ELF-1 (cell line): ENCODE measurements at places on chromosomes 3 and 15.
A peak's percentile ranks its signal among the peaks of the same experiment; 100 is the strongest.

DNA sequence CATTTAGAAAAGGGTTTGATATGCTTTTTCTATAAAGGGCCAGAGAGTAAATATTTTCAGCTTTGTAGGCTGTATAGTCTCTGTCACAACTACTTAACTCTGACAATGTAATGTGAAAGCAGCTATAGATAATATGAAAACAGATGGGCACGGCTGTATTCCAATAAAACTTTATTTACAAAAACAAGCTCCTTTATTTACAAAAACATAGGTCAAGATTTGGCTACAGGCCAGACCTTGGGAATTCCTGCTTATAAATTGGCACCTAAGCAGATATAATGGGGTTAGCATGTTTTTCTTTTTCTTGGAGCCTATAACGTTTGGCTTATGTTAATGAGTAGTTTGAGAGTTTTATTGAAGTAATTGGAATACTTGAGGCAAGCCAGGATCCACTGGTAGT, 119.4 kb upstream of the CGNL1 start:
- DNase-seq = no peak

DNA sequence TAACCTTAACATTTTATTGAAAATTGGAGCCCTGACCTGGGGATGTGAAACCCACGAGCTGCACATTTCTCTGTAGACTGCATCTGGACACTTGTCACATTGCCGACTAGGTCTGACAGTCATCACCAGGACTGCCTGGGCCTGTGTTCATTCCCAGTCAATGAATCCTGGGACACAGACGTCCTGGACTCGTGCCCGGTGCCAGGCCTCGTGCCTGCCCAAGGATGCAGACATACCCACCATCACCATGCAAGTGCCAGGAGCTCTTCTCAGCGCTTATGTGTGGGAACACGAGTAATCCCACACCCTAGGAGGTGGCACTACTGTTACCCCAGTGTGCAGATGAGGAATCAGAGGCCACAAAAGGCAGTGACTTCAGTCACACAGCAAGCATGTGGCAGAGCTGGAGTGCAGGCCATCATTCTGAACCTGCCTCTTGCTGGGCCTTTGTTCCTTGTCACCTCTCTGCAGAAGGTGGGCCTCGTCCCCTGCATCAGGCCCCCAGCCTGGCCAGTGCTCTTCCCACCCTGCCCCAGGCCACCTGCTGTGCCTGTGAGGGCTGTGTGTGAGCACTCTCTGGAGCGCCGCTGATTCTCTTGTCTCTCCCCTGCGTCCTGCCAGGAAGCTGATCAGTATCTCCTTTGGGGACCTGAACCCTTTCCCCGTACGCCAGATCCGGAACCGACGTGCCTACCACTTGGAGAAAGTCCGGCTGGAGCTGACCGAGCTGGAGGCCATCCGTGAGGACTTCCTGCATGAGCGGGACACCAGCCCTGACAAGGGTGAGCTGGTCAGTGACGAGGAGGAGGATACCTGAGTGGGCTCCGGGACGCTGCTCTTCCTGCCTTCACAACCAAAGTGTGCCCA, 58.5 kb downstream of the ADAMTS7 start:
- no peak for DNase-seq

DNA sequence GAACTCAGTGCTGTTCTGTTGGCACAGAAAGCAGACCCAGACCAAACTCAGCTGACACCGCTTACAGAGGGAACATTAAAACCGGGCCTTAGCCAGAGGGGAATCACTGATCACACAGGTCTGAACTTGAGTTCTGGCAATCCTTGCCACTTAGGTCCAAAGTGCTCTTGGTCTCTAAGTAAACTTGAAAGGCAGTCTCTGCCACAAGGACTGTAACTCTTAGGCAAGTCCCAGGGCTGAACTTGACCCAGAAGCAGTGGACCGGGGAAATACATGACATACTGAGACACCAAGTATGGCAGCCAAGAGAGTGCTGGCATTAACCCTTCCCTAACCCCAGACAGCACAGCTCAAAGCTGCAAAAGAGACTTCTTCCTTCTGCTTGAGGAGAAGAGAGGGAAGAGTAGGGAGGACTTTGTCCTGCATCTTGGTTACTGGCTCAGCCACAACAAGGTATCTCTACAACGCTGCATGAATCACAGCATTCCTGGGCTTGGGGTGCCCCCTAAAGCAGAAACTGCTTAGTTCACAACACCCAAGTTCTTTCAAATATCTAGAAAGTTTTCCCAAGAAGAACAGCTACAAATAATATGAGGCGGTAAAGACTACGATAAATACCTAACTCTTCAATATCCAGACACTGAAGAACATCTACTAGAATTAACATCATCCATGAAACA, 32.5 kb downstream of the NAALADL2 start:
- peak; percentile 11 for DNase-seq

- no peak for DNase-seq
Measured at GRCh38 chr3:66092175-66092995, 53.7 kb upstream of the MAGI1 start.

DNA sequence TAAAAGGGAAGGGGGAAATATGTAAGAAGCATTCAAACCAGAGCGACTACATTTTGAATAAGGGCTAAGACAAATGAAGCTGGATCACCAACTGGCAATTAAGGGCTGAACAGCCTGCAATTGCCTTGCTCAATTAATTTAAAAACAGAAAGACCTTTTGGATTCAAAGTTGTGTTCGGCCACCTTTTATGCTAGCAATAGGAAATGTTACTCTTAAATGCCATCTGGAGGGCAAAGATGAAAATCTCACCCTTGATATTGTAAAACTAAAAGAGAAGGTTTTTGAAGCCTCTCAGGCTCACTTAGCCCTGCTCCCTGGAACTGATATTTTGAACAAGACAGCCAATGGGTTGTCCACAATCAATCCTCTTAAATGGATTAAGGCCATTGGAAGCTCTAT, 44.2 kb downstream of the ACAD9 start:
- no peak for DNase-seq

DNA sequence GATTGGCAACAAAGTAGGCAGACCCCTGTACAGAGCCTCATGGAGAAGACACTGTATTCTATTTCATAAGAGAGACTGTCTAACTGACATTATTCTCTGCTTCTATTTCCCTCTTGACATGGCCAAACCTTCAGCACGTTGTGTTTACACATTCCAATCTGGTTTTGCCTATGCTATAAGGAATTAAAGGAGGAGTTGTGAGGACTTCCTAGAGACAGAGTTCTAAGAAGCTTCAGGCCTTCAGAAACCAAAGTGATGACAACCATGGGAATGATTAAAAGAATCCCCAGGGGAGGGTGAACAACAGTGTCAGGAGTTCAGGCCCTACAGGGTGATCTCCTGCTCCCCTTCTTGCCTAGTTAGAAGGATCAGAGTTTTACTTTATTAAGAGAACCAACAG, 44.9 kb upstream of the CAPN7 start:
- no peak for DNase-seq

DNA sequence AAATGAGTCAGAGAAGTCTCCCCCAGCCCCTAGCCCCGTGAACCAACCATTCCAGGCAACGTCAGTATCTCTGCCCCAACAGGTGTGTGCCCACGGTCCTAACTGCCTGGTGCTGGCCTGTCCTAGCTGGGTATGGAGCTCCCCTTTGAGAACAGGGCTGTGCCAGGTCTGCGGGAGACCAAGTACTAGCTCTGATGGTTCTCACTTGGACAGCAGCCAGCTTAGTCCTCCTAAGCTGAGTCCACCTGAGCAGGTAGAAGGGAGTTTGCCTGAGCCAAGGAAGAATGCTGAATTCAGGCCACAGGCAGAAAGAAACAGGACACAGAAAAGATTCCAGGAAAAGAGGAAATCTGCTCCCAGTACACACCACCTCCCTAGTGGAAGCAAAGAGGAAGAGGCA, 33.1 kb upstream of the PARL start:
- DNase-seq = no peak

- DNase-seq = no peak
Measured at GRCh38 chr15:50261981-50262380, 3.5 kb downstream of the HDC start.

GRCh38 chr15:96346409-96346970, 16.0 kb downstream of the NR2F2 start:
- no peak for DNase-seq

DNA sequence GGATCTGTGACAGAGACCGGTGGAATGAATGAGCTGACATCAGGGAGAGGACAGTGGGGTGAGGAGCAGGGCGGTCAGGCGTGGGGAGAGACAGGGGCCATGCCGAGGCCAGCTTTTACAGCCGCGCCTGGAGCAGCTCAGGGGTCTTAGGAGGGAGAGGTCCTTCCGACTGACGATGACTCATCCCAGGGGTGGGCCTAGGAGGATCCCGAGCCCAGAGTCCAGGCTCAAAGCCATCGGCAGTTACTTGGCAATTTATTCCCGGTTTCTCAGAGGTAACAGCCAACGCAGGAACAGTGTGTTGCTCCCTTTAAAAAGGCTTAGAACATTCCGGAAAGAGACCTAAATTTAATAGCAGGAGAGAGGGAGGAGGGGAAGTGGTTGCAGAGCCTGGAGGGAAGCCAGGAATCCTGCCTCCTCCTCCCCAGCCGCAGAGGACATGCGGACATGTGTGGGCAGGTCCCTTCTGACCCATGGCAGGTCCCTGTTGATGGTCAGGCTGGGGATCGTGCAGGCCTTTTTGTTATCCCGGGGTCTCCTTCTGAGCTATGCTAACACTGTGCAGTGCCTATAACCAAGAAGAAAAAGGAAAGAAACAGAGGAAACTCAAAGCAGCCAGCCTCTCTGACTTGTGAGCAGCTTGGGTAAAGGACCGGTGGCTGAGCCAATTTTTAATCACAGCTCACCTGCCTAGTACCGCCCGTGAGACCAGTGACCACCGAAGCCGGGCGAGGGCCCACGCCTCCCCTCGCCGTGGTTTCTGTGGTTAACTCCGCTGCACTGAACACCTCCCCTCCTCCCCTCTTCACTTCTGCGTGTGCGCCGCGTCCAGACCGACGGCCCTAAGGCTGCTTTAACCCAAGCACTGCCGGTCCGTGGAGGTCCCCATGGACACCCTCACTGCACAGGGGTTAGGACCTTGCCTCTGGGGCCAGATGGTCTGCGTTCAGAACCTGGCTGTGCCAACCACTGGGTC, 392.4 kb upstream of the PROK2 start:
- DNase-seq = peak; percentile 58

GRCh38 chr3:164683489-164683888, 394.8 kb downstream of the SI start:
- no peak for DNase-seq

- no peak for DNase-seq
Measured at GRCh38 chr15:83129791-83130190, 22.3 kb downstream of the TM6SF1 start.

- no peak for DNase-seq
Measured at GRCh38 chr15:61943992-61944391, 116.3 kb downstream of the VPS13C start.

DNA sequence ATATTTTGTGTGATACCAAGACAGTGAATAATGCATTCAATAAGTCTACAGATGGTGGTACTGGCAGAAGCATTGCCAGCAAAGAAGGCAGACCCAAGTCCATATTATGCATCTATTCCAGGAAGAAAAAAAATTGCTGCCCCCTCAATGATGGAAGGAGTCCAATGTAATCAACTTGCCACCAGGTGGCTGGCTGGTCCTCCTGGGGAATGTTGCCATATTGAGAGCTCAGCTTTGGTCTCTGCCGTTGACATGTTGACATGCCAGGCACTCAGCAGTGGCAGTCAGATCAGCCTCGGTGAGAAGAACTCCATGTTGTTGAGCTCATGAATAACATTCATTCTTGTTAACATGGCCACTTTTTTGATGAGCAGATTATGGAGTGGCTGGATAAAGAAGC, 298.5 kb downstream of the IGSF11 start:
- DNase-seq = no peak

GRCh38 chr15:43762824-43763223, 13.9 kb downstream of the ELL3 start:
- DNase-seq = no peak

DNA sequence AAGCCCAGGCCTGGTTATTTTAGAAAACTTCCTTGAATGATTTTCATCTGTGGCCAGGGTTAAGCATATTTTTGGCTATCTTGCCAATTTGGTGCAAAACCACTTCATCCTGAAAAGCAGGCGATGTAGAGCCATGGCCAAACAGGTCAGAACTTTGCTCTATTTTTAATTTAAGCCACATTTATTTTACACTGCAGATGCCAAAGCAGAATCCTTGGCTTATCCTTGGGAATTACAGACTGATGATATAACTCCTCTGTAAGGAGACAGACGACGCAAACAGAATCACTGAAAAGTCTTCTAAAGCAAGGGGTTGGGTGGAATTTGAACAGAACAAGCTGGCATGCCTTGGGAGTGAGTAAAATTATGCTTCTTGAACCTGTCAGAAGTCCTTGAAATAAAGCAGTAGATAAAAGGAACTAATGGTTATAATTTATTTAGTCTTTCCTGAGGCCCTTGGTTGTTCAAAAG, 121.9 kb downstream of the CHST2 start:
- no peak for DNase-seq

DNA sequence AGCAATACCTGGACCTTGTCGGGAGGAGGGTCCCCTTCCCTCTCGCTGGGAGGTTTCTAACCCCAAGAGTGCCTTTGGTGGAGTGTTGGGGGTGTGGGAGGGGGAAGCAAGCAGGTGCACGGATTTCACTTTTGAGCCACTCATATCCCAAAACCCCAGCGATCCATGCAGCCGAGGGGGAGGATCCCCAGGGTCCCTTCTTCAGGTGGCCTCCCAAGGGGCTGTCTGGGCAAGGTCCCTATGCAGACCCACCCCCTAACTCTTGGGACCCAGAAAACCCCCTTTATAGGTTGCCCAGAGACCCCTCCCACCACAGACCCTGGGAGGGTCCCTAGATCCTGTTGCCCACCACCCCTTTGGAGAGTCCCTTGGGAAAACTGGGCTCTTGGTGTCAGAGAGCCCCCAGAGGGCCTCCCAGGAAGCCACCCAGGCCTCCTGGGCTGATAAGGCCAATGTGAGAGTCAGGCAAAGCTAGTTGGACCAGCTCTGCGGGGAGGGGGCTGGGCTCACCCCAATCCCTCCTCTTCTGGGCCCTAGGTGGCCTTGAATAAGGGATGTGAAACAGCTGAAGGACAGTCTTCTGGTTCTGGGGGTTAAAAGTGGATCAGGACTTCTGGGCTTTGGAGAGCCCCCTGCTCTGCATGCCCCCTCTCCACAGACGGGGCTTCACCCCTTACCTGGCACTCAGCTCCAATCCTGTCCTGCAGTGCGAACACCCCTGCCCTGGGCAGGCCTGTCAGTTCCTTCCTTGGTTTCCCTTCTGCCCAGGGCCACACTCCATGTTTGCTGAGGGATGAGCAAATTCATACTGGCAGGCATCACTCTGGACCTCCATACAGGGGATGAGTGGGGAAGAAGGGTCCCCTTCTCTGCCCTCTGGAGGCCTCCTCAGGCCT, 932 bp upstream of the PLCD1 start:
- no peak for DNase-seq
